NCI-H226 (cell line): ENCODE measurements at places on chromosomes 13 and 19.

DNA sequence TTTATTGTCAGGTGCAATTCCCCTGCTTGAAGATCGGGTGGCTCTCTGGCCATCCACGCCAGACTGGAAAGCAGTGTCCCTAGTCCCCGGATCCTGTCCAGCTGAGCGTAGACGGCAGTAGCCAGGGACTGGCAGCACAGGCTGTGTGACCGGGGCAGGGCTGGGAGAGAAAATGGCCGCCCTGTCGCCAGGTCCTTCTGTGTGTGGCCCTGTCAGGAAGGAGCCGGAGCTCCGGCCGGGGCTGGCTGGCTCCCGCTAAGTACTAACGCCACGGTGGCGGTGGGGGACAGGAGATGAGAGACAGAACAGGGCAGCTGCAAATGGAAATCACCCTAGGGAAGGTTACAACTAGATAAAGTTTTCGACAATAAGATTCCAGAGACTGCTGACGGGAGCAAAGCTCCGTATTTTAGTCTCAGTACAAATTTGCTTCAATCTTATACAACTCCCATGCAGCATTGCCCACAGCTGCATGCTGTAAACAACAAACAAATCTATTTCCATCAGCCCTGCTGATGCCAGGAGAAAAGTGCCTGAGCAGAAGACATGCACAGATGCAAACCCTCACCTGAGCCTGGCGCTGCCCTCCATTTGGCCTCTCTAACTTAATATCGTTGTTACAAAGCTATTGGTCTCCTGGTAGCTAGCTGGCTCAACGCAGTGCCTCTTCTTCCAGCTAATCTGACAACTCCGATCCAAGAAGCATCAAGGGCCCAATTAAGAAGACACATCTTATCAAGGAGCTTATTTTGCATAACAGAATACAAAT is 253.0 kb downstream of the TSHZ3 start:
- no peak for DNase-seq

DNA sequence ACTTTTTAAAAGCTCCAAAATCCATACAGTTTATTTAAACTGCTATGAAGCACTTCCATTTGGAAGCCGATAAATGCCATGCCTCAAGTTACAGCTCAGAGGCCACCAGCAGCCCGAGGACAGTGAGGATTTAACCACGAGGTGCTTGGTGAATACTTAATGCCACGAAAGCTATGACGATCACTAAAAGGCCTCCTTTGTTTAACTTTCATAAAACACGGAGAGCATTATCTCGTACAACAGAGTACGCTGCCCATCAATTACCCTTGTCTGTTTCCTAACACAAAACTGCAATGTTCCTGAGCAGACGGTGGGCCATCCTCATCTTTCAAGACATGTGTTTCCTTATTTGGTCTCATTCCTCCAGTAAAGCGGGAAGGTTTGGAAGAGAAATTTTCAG is 58.4 kb downstream of the PEPD start:
- DNase-seq = no peak

GRCh38 chr19:33638167-33639034 is 16.6 kb downstream of the CHST8 start:
- no peak for DNase-seq

DNA sequence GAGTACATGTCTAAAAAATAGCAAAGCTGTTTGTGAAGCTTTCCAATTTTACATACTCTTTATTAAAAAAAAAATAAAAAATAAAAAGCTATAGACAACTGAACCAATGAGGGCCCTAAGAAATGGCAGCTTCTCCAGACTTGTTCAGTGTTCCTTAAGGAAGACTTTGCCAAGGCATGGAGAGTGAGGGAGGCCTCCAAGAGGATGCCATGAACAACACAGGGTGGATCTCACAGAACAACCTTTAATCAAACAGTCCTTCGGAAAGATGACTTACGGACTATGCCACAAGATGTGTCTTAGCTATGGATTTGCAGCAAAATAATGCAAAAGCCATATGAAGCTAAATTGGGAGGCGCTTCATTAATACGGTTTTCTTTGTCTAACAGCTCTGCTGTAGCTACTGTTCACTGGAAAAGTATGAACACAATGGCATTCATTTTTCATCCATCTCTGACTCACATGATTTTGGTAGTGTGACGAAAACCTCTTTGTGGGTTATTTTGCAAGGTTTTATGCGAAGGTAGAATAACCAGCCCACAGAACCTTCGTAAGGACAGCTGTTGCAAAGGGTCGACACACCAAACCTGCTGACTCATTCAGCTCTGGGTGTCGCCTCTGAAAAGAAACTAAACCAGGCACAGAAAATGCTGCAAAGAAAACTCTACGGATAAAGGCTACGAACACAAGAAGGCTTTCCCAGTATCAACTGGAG is 27.7 kb downstream of the EFNB2 start:
- DNase-seq = peak; percentile 68

DNA sequence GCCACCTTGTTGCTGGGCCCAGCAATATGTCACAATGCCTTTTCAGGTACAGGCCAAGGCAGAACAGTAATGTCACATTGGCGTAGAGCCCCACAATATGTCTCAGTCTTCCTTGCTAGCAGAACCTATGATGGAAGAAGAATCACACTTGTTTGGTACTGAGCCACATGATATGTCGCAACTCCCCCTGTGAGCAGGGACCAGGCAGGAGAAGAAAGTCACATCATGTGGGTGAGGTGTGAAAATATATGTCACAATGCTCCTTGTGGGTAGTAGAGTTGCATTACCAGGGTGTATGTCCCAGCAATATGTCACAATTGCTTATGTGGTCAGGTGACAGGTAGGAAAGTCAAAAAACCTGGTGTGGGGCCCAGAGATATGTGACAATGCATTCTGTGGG is 7.1 kb upstream of the ZNF91 start:
- DNase-seq = no peak

DNA sequence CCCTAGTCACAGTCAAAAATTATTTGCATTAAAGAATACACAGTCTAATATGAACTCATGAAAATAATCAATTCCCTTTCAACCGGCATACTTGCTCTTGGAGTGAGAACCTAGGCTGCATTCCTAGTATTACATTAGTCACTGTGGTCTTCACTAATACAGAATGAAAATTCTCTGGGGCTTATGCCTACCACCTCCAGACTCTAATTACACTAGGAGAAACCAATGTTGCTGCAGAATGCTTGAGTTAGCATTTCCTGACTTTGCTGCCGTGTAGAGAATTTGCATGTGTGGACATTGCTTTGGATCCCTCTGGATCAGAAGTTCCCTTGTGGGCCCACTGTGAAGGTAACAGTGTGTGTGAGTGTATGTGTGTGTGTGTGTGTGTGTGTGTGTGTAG is 87.8 kb downstream of the CCNA1 start:
- no peak for DNase-seq

- DNase-seq = peak; percentile 81
These were observed 23.0 kb upstream of the NDFIP2 start for GRCh38 chr13:79457948-79458347.

DNA sequence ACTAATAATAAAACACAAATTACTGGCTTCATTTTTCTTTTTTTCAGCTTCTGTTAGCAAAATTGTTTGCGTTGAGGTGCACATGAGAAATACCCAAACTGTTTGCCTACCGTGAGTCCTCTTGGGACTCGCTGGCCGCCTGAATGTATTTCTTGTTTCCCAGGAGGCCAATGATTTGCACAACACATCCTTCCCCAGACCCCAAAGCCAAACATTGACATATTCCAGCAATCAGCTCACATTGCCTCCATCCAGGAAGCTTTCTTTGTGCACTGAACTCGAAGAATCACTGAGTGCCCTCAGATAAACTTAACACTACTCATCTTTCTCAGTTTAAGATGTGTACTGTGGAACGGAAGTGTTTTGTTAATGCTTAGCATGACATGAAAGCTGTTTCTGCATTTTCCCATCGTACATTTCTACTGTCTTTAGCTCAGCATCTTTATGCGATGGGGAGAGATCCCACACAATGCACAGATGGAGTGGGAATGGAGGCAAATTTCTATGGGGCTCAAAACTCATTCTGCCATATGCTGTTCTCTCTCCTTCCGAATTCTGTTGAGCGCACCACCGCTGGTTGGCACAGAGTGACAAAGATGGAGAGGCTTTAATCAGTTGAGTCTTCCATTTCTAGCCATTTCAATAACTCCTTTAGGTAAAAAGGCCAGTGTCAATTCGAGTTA is 399.5 kb downstream of the RFC3 start:
- no peak for DNase-seq

DNA sequence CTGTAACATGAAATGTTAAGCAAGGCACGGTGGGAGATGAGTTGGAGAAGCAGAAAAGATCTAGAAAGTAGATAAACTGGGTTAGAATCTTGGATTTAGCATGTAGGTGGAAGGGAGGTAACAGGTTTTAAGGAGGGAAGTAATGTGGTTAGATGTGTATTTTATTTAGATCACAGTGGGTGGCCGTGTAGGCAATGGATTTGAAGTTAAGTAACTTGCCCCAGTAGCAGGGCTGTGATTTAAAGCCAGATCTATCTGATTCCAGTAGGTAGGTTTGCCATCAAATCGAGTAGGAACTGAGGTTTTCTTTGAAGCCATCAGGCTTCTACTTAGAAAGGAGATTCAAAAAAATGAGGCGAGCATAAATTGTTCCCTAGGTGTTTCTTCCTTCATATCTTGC is 50.6 kb upstream of the IL17D start:
- no peak for DNase-seq

DNA sequence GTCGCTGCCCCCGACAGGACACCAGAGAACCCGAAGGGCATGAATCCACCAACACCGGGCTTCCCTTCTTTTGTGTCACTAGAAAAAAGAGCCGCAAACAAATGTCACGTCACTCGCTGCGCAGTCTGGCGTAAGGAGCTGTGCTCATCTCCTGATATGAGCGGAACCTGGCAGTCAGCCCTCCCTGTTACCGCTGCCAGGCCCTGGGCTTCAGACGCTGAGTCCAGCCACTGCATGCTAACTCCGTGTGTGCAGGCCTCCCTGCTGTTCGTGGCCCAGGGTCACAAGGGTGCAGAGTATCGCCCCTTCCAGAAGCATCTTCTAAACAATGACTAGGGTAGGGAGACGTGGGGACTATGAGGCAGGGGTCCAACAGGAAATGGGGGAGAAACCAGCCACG is 71.3 kb downstream of the SLC7A1 start:
- no peak for DNase-seq

- no peak for DNase-seq
These were observed 3.0 kb downstream of the LENG8 start for GRCh38 chr19:54451997-54452396.

DNA sequence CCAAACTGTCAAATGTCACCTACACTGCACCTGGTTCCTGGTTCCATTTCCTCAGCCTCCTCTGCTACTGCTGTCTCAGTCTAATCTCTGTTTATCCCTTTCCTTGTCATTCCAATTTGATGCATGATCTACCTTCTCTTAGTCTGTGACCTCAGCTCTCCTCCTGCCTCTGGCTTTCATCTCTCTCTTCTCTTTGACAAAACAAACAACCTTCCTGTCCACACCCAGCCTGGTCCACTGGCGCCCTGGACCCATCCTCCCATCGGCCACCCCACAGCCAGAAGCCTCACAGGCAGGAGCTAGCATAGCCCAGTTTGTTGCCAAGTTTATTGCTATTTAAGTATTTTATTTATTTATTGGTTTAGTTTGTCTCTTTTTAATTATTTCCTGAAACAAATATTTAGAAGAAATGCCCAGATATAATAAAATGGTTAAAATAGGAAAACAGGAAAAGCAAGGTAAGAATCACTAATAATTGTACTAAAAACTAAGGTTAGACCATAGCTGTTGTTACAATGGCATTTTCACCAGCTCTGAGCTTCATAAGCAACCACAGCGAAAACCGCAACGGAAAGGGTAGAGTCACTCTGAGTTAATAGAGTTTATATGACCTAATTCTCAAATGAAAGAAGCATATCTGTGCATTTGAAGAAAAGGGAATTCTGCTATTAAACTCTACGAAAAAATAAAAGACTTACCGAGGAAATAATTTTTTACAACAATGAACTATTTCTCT is 68.6 kb downstream of the EFNB2 start:
- no peak for DNase-seq

GRCh38 chr13:42017264-42017663 is 31.2 kb upstream of the DGKH start:
- DNase-seq = no peak

DNA sequence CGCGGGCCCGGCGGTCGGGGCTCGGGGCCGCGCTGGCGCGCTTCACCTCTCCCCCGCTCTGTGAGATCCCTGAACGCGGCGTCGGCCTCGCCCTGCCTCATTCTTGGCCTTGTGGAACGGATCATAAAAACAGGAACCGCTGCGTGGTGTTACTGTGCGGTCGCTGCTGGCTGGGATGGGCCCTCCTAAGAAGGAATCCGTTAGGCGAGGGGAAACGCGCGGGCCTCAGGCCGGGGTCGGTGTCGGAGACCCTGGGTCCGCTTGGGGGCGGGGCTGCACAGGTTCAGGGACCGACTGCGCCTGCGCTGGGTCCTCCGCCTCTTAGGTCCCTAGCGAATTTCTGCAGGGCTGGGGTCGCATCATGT is 381 bp downstream of the CKAP2 start:
- peak; percentile 31 for DNase-seq

DNA sequence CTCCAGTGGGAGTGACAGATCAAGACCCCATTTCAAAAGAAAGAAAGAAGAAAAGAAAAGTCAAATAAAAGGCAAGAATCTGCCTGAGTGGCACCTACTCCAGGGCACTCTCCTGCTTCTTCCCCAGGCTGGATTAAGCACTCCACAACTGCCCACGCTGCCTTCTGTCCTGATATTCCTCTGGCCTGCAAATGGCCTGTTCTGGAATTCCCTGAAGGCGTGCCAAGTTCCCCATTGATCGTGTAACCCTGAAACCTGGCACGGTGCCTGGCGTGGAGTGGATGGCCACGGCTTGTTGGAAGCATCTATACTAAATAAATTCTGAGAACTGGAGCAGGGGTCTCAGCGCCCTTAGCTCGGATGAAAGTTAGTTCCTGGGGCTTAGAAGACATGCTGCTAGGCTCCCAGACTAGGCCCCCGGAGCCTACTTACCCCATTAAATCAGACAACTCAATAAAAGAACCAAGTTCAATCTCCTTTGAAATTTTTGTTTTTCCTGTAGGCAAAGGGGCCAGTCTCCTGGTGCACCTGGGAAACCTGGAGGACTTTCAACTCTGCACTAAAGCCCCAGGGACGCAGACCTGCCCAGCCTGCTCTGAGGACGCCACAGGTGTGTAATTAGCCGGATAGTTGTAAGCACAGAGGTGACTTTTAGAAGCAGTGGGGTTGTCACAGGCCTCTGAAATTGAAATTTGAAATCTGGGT is 21.9 kb downstream of the ANKRD27 start:
- DNase-seq = peak; percentile 14

- DNase-seq = no peak
These were observed 56.3 kb downstream of the FOXO1 start for GRCh38 chr13:40609972-40610726.

- peak; percentile 40 for DNase-seq
These were observed 13.8 kb upstream of the CEACAM16 start for GRCh38 chr19:44684892-44685863.

- DNase-seq = no peak
These were observed 38.4 kb upstream of the PDCD5 start for GRCh38 chr19:32542477-32543108.

GRCh38 chr13:114224201-114224600 is 10.5 kb upstream of the CDC16 start:
- no peak for DNase-seq
